ENCODE measurements at places on chromosomes 5 and 9. TPM values are rescaled to one million over a fixed set of nuclear protein-coding genes. Genes with fewer than 3 reads are reported as not detected.

DNA sequence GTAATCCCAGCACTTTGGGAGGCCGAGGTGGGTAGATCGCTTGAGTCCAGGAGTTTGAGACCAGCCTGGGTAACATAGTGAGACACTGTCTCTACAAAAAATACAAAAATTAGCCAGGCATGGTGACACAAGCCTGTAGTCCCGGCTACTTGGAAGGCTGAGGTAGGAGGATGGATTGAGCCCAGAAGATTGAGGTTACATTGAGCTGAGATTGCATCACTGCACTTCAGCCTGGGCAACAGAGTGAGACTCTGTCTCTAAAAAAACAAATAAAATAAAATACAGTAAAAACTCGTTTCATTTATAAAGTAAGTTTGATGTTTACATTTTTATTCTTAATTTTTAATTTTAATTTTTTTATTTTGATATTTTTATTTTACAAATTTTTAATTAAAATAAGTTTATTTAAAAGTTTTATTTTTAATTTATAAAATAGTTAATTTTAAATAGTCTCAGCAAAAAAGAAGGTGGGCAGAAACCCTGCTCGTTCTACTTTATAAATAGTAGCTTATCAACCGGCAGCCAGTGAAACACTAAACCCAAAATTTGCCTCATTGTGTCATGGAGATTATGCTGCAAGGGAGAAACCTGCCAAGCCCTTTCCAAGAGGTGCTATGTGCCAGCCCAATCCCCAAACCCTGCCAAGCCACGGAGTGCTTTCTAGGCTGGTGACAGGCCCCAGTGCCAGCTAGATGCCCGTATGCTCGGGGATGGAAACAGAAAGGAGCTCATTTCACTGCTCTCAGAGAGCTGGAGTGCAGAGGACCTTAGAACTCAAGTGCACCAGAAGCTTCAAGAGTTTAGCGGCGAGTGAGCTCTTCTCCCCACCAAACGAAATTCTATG is 38.9 kb downstream of the SERINC5 start:
- peak overlapping the region; percentile 55 for H3K4me3 ChIP-seq
- peaks cover 69% of the 10 kb centered on the region for H3K4me1 ChIP-seq
- no peak for DNase-seq
- H3K27ac ChIP-seq: peak overlapping the region; percentile 90
- no peaks in the 10 kb centered on the region for H3K27me3 ChIP-seq
- H3K36me3 ChIP-seq: no peaks in the 10 kb centered on the region

GRCh38 chr5:67014957-67015400 is 181.6 kb downstream of the CD180 start:
- peaks cover 53% of the 10 kb centered on the region for H3K4me1 ChIP-seq
- no peak overlapping the region for H3K27ac ChIP-seq
- H3K27me3 ChIP-seq: no peaks in the 10 kb centered on the region
- no peak for DNase-seq

GRCh38 chr9:126328407-126328806 is 1.8 kb downstream of the MVB12B start:
- peaks cover 2% of the 10 kb centered on the region for H3K36me3 ChIP-seq
- H3K27me3 ChIP-seq: no peaks in the 10 kb centered on the region
- no peak for DNase-seq
- peak overlapping the region; percentile 86 for H3K27ac ChIP-seq

- no peak overlapping the region for H3K4me3 ChIP-seq
- no peak for DNase-seq
- no peaks in the 10 kb centered on the region for H3K4me1 ChIP-seq
- H3K36me3 ChIP-seq: no peaks in the 10 kb centered on the region
- no peaks in the 10 kb centered on the region for H3K27me3 ChIP-seq
- H3K27ac ChIP-seq: no peak overlapping the region
Observed at GRCh38 chr5:124162767-124163532, 583.5 kb downstream of the ZNF608 start.

- no peaks in the 10 kb centered on the region for H3K36me3 ChIP-seq
- no peak overlapping the region for H3K27ac ChIP-seq
- H3K27me3 ChIP-seq: no peaks in the 10 kb centered on the region
- H3K4me1 ChIP-seq: no peaks in the 10 kb centered on the region
- no peak overlapping the region for H3K4me3 ChIP-seq
Observed at GRCh38 chr9:7752481-7752880, 47.1 kb downstream of the DMAC1 start.

GRCh38 chr5:110903966-110904365 is 165.2 kb downstream of the SLC25A46 start:
- H3K4me3 ChIP-seq: no peak overlapping the region
- H3K27ac ChIP-seq: no peak overlapping the region
- H3K27me3 ChIP-seq: peaks cover 18% of the 10 kb centered on the region
- no peak for DNase-seq

- no peak for DNase-seq
- peaks cover 4% of the 10 kb centered on the region for H3K4me1 ChIP-seq
- H3K27me3 ChIP-seq: peaks cover 17% of the 10 kb centered on the region
- no peaks in the 10 kb centered on the region for H3K36me3 ChIP-seq
- H3K27ac ChIP-seq: no peak overlapping the region
- H3K4me3 ChIP-seq: no peak overlapping the region
Observed at GRCh38 chr9:4973902-4974301, 11.2 kb upstream of the JAK2 start.

- peaks cover 7% of the 10 kb centered on the region for H3K4me1 ChIP-seq
- H3K4me3 ChIP-seq: no peak overlapping the region
- no peak for DNase-seq
Observed at GRCh38 chr9:34365282-34365681, 11.4 kb downstream of the MYORG start.

GRCh38 chr5:26148569-26149107 is 889.7 kb downstream of the CDH9 start:
- no peaks in the 10 kb centered on the region for H3K27me3 ChIP-seq
- no peaks in the 10 kb centered on the region for H3K4me1 ChIP-seq
- no peak overlapping the region for H3K4me3 ChIP-seq
- no peak for DNase-seq
- no peak overlapping the region for H3K27ac ChIP-seq

DNA sequence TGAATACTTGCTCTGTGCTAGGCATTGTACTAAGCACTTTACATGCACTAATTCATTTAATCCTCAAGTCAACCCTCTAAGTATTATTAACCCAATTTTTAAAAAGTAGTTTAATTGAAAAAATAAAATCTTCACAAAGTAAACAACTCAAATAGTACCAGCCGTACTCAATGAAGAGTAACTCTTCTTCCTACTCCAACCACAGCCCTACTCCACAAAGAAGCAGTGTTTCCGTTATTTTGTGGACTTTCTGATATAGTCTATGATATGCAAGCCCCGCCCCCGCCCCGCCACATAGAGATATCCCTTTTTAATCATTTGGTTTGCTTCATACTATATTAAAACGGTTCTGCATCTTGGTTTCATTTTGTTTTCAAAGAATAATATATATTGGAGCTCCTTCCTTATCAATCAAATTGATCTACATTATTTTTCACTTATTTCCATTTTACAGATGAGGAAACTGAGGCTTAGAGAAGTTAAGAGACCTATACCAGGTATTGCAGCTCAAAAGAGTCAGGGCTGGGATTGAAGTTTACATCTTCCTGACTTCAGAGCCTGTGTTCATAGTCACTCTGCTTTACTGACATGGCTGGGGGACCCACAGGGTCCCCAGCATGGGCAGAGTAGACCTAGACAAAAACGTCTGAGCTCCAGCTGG is 78.6 kb downstream of the PCDH1 start:
- H3K4me1 ChIP-seq: peaks cover 2% of the 10 kb centered on the region
- no peaks in the 10 kb centered on the region for H3K36me3 ChIP-seq
- H3K27me3 ChIP-seq: peaks cover 30% of the 10 kb centered on the region
- DNase-seq: no peak
- H3K27ac ChIP-seq: no peak overlapping the region

Gene C5orf52
- not detected for total RNA-seq

Gene NKD2
- not detected for total RNA-seq
